Foreskin keratinocyte (primary cell): ENCODE measurements at places on chromosomes 12 and 14. TPM values are rescaled to one million over a fixed set of nuclear protein-coding genes. Genes with fewer than 3 reads are reported as not detected.

Gene P2RX2
- total RNA-seq = not detected in 2 replicates

Gene CACNA1C
- total RNA-seq = not detected in 2 replicates

Gene TPCN1
- total RNA-seq = 14.3 and 15.9 TPM in 2 replicates

Gene CCDC177
- not detected in 2 replicates for total RNA-seq

Gene RNASE11
- total RNA-seq = not detected in 2 replicates

Gene KRT83
- not detected in 2 replicates for total RNA-seq

Gene MYF6
- total RNA-seq = not detected in 2 replicates

Gene NOXRED1
- total RNA-seq = 0.07 and 0.18 TPM in 2 replicates

Gene SERPINA12
- total RNA-seq = not detected in 2 replicates

DNA sequence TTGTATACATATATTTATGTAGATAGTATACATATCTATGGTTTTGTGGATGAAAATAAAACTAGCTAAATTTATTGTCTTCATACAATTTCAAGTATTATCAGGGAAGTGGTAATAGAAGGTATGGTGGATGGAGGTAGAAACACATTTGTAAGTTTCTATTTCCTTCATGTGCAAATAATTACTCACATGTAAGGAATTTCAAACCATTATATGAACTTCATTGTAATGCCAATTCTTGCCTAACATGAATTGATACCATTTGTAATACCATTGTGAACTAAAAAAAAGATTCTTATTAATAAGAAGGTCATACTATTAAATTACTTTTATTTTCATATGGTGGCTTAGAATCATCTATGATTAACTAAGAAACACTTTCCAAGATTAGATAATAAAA is 20.1 kb upstream of the PPFIA2 start:
- peak; percentile 9 for DNase-seq

DNA sequence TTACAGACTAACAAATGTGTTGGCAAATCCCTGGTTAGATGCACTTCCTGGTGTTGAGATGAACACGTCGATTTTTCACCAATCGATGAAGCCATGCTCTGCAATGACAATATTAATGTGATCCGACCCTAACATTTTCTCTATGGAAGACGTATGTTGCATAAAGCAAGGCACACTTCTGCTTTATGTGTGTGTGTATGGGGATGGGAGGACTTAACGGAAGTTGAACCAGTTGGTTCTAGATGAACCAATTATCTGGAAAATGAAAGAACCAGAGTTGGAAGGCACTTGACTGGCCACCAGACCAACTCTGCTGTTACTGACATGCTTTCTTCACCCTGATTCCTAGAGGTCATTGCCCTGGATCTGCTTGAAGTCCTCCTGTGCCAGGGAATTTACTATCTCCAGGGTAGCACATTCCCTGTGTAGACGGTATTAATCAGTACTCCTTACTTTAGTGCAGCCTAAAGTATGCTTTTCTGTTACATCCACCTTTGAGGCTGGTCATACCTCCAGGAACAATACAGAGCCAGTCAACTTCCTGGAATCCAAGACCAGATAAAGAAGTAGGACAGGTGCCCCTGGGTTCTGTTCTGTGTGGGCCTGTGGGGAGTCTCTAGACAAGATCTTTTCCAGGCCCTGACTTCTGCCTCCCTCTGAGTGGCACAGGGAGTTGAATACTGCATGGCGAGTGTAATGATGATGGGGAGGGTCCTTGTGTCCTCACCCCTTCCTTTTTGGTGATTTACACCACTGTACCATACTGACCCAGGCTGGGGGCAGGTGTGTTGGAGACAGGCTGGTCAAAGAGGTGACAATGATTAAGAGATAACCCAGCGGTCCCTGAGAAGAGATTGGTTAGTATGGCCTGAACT is 4.1 kb downstream of the SDR39U1 start:
- no peak for DNase-seq

GRCh38 chr14:75294649-75295033 is 16.0 kb downstream of the FOS start:
- DNase-seq = no peak

DNA sequence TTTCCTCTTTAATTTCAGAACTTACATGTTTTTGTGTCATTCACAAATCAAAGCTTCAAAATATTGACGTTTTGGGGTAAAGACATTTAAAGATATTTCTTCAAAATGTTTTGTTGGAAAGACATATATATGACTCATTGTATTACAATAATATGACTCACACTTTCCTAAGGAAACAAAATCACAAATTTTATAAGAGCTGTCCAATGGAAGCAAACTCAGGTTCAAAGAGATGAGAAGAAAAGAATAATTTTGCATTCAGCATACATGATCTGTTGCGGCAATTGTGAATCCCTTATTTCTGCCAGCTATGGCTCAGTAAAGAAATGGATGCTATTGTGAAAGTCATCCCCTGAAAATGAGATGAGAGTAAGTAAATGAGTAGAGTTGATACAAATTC is 82.7 kb downstream of the GRIP1 start:
- DNase-seq = peak; percentile 46

DNA sequence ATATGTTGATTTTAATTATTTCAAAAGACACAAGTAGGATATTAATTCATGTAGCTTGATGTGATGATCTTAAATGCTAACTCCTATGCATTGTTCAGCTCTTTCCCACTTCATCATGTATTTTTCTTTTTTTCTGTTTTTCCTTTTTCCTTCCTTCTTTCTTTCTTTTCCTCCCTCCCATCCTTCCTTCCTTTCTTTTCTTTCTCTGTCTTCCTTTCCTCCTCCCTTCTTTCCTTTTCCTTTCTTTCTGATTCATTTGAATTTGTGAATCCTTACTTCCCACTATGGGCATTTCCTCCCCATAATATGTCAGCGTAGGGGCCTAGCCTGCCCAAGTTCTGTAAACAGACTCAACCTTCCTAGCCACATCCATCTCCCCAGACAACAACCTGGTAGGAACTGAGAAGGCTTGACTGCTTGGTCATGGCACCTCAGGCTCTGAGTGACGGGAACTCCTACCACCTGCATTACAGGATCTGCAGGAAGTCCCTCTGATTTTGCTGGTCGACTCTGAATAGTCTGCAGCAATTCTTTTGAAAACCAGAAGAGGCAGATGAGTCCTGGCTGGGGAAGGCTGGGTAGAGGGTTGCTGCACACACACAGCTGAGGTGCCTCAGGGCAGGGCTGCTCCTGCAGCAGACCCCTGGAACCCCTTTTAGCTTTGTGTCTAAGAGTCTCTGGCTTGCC is 33.4 kb upstream of the BHLHE41 start:
- peak; percentile 42 for DNase-seq

- peak; percentile 89 for DNase-seq
These were observed 141.9 kb downstream of the BICD1 start for GRCh38 chr12:32248441-32249140.

- peak; percentile 72 for DNase-seq
These were observed 33.7 kb downstream of the RASSF8 start for GRCh38 chr12:25992026-25992782.

- no peak for DNase-seq
These were observed 109.3 kb downstream of the NTN4 start for GRCh38 chr12:95681210-95681765.

GRCh38 chr14:32417956-32418552 is 89.0 kb downstream of the AKAP6 start:
- DNase-seq = peak; percentile 54

DNA sequence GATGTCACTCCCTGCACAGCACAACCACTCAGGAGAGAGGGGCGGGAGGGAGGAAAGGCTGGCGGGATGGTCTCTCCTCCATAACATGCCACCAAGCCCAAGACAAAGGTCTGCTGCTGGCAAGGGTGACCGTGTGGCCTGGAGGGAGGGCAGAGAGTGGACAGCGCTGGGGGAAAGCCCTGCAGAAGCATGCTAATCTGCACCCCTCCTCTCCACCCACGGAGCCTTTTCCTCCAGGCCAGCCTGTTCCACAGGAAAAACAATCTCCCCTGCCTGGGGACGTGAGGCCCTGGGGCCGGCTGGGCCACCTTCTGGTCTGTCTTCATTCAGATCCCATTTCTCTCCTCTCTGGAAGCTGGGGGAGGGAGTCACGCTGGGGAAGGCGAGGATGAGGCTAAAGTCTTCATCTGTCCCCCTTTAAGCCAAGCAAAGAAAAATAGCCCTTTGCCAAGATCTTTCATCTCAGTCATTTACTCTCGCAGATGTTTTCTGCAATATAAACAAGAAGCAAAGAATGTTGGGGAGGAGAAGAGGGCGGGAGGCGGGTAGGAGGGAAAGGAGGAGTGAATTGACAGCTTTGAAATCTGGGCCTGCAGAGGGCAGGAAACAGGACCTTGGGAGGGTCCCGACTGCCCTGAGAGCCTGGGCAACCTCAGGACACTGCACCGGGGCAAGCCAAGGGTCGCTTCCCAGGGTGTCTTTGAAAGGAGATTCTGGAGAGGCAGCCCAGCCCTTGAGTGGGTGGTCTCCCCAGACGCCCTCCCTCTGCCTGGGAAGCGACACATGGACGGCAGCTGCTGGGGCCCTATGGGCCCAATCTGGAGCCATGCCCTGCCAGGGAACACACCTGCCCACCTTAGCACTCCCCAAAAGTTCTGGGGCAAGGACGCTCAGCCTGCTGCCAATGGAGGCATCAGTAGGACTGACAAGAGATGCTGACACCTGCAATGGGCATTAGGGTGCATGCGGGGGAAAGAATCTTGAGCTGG is 133.6 kb downstream of the ZFP36L1 start:
- DNase-seq = no peak
